Activated CD4-positive, alpha-beta T cell treated with anti-CD3 and anti-CD28 coated beads, Interleukin-2, Interleukin-4, amounts not matched to agents 100 ng/mL and 50 ng/mL, durations not matched to agents 16 hours and 8 hours (primary cell): ENCODE measurements at places on chromosomes 7 and 10.

GRCh38 chr7:38351601-38352000 is 78.2 kb upstream of the TARP start:
- no peak for DNase-seq

DNA sequence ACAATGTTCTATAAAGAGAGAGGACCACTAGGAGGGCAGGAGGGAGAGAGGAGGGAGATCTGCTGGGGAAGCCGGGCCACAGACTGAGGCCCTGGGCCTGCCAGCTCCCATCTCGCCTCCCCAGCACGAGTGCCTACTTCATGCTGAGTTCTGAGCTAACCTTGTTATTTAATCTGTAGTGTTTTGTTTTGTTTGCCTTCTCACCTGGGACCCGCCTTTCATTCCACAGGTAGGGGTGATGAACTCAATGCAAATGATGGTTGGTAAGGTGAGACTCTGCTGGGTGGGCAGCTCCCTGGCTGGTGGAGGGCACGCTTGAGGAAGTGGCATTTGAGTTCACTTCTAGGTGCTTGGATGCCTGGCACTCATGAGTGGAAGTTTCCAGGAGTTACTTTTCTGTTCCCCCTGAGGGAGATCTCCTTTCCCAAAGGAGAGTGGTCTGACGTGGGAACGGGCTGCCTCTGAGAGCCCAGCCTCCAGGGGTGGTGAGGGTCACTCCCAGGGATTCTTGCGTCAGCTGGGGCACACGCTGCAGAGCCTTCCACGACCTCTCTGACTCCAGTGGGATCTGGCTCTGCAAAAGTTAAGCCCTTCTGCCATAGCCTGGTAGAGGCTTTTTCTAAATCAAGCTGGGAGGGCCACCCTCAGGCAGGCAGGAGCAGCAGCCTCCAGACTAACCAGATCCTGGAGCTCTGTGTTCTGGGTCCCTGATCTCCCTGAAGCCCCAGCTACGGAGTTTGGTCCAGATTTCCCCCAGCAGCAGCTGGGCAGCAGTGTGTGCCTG is 22.4 kb downstream of the UBTD1 start:
- DNase-seq, result no peak

DNA sequence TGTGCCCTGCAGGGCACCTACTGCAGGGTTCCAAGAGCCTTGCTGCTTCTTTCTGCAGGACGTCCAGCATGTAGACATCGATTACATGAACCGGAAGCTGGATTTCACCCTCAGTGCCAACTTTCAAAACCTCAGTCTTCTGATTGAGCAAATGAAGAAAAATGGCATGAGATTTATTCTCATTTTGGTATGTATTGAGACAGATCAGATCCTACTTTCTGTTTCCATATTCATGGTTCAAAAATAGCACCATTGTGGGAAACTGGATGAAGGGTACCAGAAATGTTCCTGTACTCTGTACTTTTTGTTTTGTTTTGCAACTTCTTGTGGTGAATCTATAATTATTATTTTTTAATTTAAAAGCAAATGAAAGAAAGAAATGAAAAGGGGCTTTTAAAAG is 64.1 kb downstream of the MGAM2 start:
- DNase-seq, result no peak

DNA sequence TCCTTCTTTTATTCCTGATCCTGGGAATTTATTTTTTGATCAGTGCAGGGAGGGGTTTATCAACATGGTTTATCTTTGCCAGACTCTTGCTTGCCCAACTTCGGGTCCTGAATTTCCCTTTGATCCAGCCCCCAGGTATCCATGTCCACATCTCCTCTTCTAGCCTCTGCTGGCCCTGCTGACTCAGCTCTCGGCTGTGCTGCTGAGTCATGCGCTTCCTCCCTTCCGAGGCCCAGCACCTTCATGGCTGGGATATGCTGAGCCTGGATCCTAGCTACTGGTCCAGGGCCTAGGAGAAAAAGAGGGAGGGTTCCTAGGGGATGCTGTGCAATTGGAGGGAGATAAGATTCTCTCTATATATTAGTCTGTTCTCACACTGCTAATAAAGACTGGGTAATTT is 380.7 kb upstream of the SHH start:
- no peak for DNase-seq

GRCh38 chr7:116592041-116592355 is 67.2 kb downstream of the CAV1 start:
- no peak for DNase-seq

DNA sequence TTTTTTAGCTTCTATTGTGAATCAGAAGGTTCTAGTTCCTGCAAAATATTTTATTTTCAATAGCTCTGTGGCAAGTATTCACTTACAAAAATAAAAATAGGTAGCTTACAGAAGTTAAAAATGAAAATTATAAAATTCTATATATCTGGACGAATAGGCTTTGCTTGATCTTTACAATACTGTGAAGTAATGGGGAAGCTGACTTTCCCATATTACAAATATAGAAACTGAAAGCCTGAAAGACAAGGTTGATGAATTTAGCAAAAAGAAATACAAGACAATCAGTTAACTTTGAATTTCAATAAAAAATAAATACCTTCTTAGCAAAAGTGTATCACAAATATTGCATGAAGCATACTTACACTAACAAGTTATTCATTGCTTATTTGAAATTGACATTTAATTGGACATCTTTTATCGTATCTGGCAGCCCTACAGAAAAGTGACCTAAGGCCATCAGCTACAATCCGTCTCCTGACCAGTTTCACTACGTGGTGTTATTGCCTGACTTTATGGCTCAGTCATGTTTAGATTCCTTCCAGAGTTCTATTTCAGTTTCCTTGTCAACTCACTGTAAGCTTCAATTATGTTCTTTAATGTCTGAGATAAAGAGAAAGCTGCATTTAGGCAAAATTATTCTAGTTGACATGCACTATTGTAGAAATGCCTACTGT is 310.5 kb upstream of the HGF start:
- DNase-seq, result no peak

DNA sequence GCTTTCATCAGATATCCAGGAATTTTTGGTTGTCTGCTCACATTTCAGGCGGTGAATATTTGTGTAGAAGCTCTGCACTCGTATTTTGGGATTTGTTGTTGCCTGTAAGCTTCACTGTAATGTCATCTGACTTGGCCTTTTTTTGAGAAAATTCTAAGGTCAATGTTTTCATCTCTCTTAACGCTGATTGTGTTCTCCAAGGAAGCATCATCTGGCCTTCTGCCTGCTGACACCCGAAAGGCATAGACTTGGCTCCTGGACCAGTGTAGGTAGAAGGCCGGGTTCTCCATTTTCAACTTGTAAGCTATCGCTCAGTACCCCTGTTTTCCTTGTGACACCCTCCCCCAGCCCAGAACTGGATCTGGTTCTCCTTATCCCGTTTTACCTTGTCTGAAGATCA is 44.2 kb downstream of the SLC13A1 start:
- DNase-seq, result no peak

DNA sequence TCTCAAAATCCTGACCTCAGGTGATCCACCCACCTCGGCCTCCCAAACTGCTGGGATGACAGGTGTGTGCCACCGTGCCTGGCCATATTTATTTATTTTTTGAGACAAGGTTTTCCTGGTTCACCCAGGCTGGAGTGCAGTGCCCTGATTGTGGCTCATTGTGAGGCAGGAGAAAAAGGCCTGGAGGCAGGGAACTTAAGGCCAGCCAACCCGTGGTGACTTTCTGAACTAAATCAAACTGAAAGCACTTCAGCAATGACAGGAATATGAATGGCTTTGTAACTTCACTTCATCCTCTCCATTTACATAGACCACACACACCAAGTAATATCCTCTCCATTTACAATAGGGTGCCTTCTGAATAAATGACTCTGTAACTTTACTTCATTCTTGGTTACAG is 124.4 kb downstream of the CCDC3 start:
- DNase-seq, result no peak

- no peak for DNase-seq
These were observed 110.6 kb downstream of the ZMIZ1 start for GRCh38 chr10:79179164-79179956.

DNA sequence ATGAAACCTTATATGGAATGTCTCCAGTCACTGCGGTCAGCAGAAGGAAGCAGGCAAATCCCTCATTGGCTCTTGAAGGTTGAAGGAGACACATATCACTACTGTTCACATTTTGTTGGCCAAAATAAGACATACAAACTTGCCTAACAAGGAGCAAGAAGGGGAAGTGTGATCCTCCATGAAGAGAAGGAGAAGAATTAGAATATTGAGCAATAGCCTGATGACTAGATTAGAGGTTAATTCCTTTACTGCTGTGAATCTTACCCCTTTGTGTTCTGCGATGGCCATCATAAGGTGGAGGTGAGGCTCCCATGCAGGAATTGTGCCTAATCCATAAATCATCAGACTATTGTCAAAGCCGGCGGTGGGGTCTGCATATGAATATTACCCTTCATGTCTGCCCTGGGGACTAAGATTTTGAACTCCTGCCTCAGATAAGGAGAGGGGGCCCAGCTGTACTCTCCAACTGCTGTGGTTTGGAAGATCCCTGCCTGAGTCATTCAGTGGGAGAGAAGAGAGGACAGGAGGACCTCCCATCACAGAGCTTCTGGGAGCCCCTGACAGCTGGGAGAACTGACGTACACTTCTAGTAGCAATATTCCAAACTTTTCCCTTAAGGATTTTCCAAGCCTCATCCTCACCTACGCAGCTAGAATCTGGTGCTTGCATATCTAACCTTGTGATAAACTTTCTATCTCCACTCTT is 398.5 kb downstream of the REEP3 start:
- DNase-seq, result no peak

GRCh38 chr7:80997841-80998240 is 79.0 kb upstream of the SEMA3C start:
- no peak for DNase-seq

- peak; percentile 71 for DNase-seq
These were observed 38.5 kb downstream of the ZNF777 start for GRCh38 chr7:149422162-149422913.

DNA sequence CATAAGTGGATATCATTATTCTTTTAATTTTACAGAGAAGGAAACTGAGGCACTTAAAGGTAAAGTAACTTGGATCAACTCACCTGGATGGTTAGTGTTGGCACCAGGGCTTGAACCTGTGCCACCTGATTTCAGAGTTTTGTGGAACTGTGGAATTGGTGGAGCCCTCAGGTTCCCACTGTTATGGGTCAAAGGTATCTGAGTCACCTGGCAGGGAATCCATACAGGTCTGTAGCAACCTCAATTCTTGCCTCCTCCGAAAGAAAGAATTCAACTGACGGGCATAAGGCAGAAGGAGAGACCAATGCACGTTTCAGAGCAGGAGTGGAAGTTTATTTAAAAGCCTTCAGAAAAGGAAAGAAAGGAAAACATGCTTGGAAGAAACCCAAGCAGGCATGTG is 25.2 kb upstream of the ADAMTS14 start:
- DNase-seq, result no peak

GRCh38 chr10:132993271-132994184 is 51.2 kb upstream of the CFAP46 start:
- DNase-seq, result no peak

GRCh38 chr7:20235288-20235687 is 18.1 kb upstream of the MACC1 start:
- DNase-seq, result no peak

GRCh38 chr7:42590771-42591310 is 321.0 kb downstream of the C7orf25 start:
- DNase-seq, result no peak

DNA sequence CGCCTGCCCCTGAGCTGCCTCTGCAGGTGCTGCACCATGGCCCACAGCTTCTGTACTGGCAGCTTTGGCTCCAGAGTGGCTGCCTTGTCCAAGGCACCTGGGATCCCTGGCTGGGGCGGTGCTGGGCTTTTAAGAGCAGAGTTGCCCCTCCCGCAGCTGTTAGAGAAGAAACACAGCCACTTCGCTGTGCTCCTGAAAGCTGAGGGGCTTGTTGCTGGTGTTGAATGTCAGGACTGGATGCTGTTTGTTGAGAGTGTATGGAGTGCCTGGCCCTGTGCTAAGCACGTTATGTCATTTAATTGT is 6.2 kb downstream of the FAM241B start:
- DNase-seq, result no peak

DNA sequence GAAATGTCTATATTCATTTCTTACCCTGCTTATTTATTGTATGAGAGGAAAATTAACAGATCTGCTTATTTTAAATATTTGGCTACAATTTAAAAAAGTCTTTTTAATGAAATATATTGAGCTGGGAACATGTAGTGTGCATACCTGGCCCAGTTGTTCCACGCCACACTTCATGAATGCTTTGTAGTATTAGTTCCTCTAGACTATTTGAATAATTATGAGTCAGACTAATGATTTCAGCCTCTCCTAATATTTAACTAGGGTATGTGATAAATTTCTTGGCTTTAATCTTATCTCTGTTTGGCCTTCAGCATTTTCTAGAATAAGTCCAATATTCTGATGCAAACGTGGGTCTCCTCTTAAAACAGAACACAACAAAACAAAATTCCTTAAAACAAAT is 226.6 kb downstream of the CREB5 start:
- DNase-seq, result no peak

DNA sequence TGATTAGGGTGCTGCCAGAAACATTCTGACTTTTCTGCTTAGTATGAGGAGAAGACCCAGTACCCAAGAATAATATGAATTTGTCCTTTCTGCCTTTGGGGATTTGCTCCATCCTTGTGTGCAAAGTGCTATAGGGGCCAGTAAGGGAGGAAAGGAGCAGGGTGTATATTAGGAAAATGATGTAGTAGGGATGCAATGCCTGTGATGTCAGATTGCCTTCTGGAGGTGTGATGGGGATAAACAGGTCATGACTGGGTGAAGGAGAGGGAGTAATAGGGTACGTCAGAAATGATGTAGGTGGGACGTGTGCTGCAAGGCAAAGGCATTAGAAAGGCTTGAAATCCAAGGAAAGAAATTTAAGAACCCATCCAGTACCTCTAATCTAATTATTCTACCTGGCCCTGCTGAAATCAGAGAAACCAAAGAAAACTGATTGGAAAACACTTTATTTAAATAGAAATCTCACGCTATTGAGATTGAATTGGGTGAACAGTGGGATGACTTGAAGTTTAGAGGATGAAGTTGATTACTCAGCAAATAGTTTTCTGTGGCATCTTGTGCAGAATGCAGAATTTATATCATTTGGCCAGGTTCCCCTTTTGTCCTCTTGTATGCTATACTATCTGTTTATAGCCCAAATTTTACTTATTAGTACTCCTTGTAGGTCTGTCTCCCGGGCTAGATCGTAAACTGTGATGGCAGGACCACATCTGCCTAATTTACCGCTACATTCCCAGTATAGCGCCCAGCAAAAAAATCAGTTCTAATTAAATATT is 503.9 kb downstream of the SUGCT start:
- DNase-seq, result no peak

- DNase-seq, result no peak
These were observed 97.0 kb downstream of the SVIL start for GRCh38 chr10:29537799-29538198.

DNA sequence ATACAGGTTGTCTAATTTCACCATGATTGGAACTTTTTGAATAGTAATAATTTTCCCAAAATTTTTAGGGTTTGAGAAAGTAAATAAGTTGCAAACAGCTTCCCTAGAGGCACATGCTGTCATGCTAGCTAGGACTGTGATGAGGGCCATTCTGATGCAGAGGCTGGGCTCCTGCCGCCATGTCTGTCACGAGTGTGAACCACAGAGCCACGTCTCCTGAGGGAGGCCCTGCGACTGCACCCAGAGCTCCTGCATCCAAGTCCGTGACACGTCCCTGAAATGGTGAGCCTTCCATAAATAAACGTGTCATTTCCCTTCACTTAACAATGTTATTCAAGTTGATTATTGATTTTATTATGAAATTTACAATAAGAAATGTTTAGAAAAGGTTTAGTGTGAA is 40.0 kb downstream of the C10orf120 start:
- no peak for DNase-seq
